Glomerular endothelial cell (primary cell): ENCODE measurements at places on chromosomes 6 and 20. TPM values are rescaled to one million over a fixed set of nuclear protein-coding genes. Genes with fewer than 3 reads are reported as not detected.

- no peak for DNase-seq
These were observed 971.8 kb upstream of the ADGRB3 start for GRCh38 chr6:67663105-67663895.

SNRNP48 gene
- total RNA-seq, result 9.9 and 10.6 TPM in 2 replicates

- no peak for DNase-seq
These were observed 49.2 kb downstream of the RNF144B start for GRCh38 chr6:18436341-18436740.

DNA sequence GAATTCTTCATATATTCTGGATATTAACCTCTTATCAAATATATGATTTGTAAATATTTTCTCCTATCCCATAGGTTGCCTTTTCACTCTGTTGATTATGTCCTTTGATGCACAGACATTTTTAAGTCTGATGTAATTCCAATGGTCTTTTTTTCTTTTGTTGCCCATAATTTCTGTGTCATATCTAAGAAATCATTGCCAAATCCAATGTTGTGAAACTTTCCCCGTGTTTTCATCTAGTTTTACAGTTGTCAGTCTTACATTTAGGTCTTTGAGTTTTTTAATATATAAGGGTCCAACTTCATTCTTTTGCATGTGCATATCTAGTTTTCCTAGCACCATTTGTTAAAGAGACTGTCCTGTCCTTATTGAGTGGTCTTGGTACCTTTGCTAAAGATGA lies 111.5 kb downstream of the SESN1 start:
- DNase-seq, result no peak

DNA sequence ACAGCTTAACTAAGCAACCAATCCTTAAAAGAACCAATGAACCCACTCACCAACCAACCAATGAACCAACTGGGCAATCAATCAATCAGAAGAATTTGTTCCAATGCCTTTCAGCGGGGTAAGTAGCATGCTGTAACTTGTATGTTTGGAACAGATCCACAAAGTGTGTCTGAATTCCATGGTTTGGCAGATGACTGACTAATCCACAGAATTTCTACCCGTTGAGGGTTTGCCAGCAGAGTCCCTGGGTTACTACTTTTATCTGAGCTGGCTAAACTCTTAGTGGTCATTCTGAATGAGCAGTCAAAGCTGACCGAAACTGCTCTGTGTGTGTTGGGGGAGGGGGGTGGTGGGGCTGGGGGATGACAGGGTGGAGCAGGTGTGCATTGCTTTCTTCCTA lies 125.0 kb upstream of the JAG1 start:
- no peak for DNase-seq

MYBL2 gene
- total RNA-seq, result 8.9 and 21.4 TPM in 2 replicates

DNA sequence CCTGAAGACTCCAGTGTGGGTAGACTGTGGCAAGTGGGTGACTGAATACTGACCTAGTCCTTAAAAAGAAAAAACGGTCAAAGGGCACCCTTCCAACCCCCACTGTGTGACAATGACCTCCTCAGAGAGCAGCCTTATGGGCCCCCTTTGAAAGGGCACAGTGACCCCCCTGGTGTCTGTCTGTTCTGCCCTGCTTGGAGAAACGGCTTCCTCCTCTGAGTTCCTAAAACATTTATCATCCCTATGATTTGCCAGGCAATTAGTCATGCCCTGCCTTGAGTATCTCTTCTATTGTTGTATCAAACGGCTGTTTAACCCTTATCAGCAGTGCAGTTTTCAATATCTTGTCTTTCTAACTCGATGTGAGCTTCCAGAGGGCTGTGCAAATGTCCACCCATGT lies 21.0 kb upstream of the STX16 start:
- DNase-seq, result no peak

GRCh38 chr6:42933205-42933604 lies 3.9 kb downstream of the CNPY3 start:
- DNase-seq, result no peak
